Cortex of kidney (tissue), 1 donor: ENCODE measurements at places on chromosomes 16 and 17.

- DNase-seq = no peak
These were observed 19.7 kb downstream of the ZFHX3 start for GRCh38 chr16:73028263-73028662.

GRCh38 chr17:59391021-59391420 is 59.6 kb downstream of the YPEL2 start:
- no peak for DNase-seq

DNA sequence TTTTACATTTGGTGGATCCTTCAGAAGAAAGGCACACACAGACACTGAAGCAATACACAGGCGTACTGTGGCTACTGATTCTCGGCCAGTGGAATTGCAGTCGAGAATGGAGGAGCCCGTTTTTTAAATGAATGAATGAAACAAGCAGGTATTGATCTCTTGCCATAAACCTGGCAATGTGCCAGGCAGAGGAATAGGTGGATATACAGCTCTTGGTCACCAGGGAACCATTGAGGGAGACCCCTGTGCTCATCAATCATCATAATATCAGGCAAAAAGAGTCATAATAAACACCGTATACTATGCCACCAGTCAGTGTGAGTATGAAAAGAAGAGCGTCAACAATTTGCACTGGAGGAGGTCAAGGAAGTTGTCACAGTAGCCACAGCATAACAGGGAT is 140.3 kb upstream of the FOXF1 start:
- DNase-seq = no peak

GRCh38 chr17:34658811-34659560 is 79.6 kb downstream of the TMEM132E start:
- no peak for DNase-seq
